T-helper 17 cell (primary cell): ENCODE measurements at places on chromosomes 16 and 17.

GRCh38 chr17:43545383-43545632 is 832 bp downstream of the ETV4 start:
- peak; percentile 27 for DNase-seq

DNA sequence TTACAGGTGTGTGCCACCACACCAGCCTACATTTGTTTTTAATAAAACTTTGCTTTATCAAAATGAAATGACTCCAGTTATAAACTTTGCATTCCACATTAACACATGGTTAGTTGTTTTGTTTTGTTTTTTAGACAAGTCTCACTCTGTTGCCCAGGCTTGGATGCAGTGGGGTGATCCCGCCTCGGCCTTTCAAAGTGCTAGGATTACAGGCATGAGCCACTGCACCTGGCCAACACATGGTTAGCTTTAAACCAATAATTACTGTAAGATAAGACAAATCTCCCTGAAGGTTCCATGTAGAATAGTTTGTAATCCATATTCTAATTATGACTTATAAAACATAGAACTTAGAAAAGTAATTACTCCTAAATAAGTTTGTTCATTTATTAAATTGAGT is 89.8 kb upstream of the MED13 start:
- DNase-seq: no peak

GRCh38 chr17:38885728-38886642 is 16.1 kb downstream of the LASP1 start:
- no peak for DNase-seq

- DNase-seq: no peak
These were observed 1.6 kb upstream of the PKMYT1 start for GRCh38 chr16:2981899-2982250.

- no peak for DNase-seq
These were observed 40.4 kb downstream of the NXPH3 start for GRCh38 chr17:49616086-49616485.

DNA sequence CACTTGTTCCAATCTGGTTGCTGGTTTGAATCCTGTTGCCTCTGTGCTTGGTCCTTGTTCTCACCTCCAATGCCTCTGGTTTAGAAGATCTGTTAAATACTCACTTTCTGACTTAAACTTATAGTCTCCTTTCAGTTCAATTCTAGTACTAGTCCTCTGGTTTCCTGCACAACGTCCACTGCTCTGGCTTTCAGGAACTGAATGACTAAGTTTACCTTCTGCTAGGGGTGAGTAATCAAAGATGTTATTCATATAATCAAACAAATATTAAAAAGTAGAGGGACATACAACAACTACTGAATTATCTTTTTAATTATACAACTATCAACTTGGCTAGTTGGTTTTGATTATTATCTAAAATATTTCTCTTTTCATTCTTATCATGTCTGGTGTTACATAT is 496.4 kb upstream of the TOM1L1 start:
- DNase-seq: no peak

- DNase-seq: no peak
These were observed at the start of gene FGF11 for GRCh38 chr17:7439462-7440112. Gene FGF11 (plus strand): TSS chr17:7439512. CDS start chr17:7439621, 109 bp downstream.

GRCh38 chr17:6078458-6078871 is 8.3 kb downstream of the WSCD1 start:
- no peak for DNase-seq

DNA sequence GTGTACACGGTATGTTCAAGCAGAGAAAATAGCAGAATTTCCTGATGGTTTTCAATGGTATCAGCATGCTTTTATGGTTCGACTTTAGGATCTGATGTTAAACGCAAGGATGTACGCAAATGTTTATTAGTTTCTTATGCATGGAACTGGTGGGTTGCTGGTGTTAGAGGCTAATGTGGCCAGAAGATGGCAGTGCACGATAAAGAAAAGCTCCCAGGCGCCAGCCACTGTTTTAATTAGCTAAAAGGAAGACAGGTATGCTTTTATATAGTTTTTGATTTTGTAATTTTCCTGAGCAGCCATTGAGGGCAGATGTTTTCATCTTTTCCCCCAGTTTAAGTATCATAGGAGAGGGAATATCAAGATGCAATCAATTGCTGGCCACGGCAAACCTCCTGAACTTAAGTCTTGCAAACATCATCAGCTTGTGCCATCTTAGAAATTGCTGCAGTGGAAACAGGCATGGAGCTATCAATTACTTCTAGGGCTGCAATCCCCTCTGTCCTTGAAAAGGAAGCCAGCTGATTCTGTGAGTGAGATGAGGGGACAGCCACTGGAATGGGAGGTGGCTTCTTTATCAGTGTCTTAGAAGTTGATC is 648.5 kb upstream of the RBFOX1 start:
- DNase-seq: no peak

GRCh38 chr17:70527364-70527888 is 358.1 kb downstream of the KCNJ2 start:
- DNase-seq: no peak

DNA sequence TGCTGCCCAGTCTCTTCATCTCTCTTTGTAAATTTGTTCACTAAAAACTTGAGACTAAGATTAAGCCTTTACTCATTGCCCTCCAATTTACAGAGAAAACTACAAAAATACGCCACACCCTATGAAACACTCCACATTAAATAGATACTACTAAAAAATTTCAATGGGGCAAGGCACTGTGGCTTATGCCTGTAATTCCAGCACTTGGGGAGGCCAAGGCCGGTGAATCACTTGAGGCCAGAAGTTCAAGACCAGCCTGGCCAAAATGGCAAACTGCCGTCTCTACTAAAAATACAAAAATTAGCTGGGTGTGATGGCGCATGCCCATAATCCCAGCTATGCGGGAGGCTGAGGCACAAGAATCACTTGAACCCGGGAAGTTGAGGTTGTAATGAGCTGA is 3.8 kb downstream of the UBE2O start:
- no peak for DNase-seq

- DNase-seq: peak; percentile 6
These were observed 163.7 kb upstream of the CHMP6 start for GRCh38 chr17:80827646-80828643.
